OCI-LY7 (cell line): ENCODE measurements at places on chromosomes 13 and 19. TPM values are rescaled to one million over a fixed set of nuclear protein-coding genes. Genes with fewer than 3 reads are reported as not detected.

DNA sequence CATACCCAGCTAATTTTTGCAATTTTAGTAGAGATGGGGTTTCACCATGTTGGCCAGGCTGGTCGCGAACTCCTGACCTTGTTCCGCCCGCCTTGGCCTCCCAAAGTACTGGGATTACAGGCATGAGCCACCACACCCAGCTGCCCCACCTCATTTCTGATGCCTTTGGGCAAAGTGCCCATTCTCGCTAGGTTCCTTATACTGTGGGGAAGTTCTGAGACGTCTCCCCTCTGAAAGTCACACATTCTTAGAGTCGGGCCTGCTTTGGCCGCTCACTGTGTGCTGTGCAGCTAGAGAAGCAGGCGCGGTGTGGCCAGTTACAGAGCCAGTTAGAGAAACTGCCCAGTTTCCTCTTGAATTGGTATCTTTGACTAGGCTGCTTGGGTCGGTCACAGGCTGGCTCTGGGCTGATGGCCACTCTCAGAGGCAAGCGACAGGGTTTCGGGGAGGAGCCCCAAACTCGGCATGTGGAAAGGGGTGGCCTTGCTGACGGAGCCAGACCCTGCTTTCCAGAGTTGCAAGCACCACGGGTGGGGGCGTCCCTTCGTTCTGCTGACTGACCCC lies 18.0 kb downstream of the PRAM1 start:
- DNase-seq = no peak

The TNFSF11 gene
- not detected in 2 replicates for total RNA-seq

GRCh38 chr13:67277581-67277980 lies 47.4 kb upstream of the PCDH9 start:
- no peak for DNase-seq

DNA sequence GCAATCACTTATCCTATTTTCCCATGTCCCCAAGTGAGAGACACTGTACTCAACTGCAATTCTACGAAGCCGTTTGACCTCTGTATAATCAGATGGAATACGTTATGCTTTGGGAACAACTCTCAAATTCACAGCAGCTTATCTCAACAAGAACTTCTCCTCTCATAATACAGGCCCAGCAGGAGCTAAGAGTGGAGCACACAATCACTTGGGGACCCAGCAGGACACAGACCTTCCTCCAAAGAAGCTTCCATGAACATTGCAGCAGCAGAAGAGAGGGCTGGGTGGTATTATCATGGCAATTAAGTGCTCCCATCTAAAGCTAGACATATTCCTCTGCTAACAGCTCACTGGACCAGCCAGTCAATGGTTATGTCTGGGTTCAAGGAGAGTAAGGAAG lies 428.3 kb upstream of the MIR17HG start:
- no peak for DNase-seq

- no peak for DNase-seq
Measured at GRCh38 chr13:35005051-35005450, 63.0 kb downstream of the NBEA start.

The RUBCNL gene
- total RNA-seq = 352 and 446 TPM in 2 replicates

GRCh38 chr19:7340959-7341837 lies 7.5 kb upstream of the ARHGEF18 start:
- DNase-seq = peak; percentile 94

GRCh38 chr13:93539914-93540313 lies 313.3 kb downstream of the GPC6 start:
- no peak for DNase-seq

The TMEM86B gene
- total RNA-seq = 13.7 and 13.8 TPM in 2 replicates

- no peak for DNase-seq
Measured at GRCh38 chr19:58003174-58003828, 681 bp upstream of the ZNF606 start.

The SYNE4 gene
- total RNA-seq = 3.1 and 4.5 TPM in 2 replicates

The GARIN5A gene
- total RNA-seq = 0.59 and 1.00 TPM in 2 replicates

DNA sequence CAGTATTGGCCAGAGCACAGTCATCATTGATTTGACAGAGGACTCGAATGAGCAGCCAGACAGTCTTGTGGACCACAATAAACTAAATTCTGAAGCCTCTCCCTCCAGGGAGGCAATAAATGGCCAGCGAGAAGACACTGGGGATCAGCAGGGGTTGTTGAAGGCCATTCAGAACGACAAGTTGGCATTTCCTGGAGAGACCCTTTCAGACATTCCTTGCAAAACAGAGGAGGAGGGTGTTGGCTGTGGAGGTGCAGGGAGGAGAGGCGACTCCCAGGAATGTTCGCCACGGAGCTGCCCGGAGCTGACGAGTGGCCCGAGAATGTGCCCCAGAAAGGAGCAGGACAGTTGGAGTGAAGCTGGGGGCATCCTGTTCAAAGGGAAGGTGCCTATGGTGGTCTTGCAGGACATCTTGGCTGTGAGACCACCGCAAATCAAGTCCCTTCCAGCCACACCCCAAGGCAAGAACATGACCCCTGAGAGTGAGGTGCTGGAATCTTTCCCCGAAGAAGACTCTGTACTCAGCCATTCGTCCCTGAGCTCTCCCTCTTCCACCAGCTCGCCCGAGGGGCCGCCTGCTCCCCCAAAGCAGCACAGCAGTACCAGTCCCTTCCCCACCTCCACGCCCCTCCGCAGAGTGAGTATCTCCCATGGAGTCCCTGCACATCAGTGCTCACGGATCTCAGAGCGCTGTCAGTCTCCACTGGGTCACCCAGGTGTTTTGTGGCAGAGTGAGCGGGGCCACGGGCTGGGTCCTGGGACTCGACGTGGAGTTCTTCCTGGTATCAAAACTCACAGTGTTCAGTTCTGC lies 6.9 kb downstream of the CHAF1A start:
- no peak for DNase-seq

The RFPL4A gene
- total RNA-seq = not detected in 2 replicates

DNA sequence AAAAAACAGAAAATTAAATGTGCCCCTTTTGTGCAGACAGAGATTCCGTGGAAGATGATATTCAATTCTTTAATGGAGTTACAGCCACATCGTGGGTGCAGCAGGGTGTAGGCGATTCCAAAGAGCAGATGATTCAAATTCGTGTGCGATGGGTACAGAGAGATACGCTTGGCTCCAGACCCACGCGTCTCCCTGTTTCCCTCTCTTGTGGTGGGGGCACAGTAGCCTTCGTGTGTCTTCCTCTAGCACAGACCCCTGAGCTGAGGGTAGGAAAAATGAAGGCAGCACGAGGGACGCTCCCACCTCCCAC lies 4.8 kb downstream of the TSPAN16 start:
- no peak for DNase-seq

- DNase-seq = no peak
Measured at GRCh38 chr13:43377973-43378372, 354.6 kb downstream of the DNAJC15 start.

DNA sequence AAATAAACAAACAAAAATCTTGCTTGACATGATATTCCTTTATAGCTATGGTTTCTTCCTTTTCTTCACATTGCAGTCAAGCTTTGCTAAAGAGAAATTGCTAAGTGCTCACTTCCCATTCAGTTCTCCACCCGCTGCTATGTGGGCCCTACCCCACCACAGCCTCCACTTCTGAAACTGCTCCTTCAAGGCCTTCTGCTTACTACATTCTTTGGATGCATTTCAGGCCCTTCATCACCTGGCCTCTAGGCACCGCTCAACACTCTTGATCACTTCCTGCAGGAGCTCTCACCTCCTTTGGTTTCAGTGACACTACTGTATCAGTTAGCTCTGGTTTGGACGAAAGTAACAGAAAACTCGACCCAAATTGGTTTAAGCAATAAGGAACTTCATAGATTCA lies 72.4 kb downstream of the KLF5 start:
- DNase-seq = no peak

DNA sequence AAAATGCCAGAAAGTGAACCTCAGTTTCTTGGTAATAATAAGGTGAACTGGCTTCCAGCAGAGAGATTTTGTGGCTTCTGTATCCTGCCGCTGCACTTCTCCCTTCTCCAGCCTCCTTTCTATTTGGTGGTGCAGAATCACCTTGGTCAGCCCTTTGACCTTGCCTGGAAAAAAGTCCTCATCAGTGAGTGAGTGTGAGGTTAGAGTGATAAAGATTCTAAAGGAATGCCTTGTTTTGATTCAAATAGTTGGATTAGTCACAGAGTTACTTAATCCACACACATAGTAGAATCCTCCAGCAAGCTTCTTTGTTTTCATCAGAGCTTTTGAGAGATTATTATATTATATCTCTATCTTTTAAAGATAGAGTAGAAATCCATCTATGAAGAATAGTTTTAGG lies 140.9 kb downstream of the KCNRG start:
- no peak for DNase-seq

The SBK3 gene
- total RNA-seq = 0.34 and 0.68 TPM in 2 replicates

GRCh38 chr13:39623466-39623865 lies 20.5 kb upstream of the LHFPL6 start:
- no peak for DNase-seq

DNA sequence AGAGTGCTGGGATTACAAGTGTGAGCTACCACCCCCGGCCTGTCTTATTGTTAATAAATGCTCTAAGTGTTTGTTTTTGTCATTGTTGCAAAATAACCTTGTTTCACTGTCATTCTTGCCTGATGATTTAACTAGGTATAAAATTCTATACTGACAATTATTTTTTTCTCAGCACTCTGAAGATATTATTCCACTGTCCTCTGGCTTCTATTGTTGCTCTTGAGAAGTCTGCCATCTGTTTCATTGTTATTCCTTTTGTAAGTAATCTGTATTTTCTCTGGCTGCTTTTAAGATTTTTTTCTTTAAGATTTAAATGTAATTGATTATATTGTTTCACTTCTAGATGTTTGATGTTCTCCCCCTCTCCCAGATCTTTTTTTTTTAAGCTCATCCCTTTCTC lies 17.6 kb downstream of the ZNF420 start:
- no peak for DNase-seq

The CLDN10 gene
- total RNA-seq = not detected in 2 replicates

DNA sequence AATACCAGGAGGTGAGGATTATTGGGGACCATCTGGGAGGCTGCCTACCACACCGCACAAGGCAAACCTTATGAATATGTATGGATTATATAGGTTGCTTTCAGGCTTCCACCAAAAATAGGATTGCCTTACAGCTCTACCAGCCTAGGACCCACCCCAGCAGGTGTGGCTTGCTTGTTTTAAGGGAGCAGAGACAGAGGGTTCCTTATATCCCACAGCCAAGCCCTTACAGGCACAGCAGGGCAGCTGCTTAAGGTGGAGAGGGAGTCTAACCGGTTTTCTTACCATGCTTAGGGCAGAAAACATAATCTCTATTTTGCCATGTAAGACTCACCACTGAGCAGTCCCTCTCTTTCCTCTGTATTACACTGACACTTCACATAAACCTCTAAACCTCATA lies 16.1 kb upstream of the TTYH1 start:
- DNase-seq = no peak

The ZNF43 gene
- total RNA-seq = 55.6 and 66.1 TPM in 2 replicates

The LRFN3 gene
- 3.4 and 6.0 TPM in 2 replicates for total RNA-seq

DNA sequence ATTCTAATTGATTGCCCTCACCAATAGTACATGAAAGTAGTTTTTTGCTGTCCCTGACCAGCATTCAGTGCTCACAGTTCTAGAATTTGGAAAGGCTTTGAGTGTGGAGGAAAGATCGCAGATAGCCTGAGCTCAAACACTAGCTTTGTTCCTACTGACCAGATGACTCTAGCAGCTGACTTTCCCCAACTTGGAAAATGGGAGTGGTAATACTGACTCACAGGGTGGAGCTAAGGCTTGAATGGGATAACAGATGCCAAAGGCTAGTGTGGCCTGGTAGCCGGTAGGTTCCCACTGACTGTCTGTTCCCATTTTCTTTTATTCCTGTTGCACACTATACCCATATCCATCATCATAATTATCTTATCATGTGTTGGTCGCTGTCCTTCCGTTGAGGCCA lies 3.7 kb downstream of the ZSCAN22 start:
- DNase-seq = no peak

- no peak for DNase-seq
Measured at GRCh38 chr13:93147946-93148345, 78.7 kb upstream of the GPC6 start.

GRCh38 chr13:30004204-30004603 lies 153.8 kb upstream of the UBL3 start:
- no peak for DNase-seq

The ZNF730 gene
- total RNA-seq = 27.9 and 30.6 TPM in 2 replicates

DNA sequence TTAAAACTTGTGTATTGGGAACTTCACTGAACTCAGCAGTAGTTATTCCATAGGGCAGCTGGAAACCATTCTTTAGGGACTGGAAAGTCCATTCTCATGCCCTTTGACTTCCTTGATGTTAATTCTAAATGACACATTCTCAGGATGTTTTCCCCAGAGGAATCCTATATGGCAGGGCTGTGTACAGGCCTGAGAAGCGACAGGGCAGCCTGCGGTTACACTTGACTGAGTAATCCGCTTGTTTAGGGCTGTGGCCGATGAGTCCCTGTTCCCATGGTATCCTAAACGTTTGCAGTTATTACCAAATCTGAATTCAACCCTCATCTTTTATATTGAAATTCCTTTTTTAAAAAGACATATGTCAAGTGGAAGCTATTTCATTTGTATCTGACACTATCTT lies 83.5 kb downstream of the COL4A2 start:
- DNase-seq = no peak

DNA sequence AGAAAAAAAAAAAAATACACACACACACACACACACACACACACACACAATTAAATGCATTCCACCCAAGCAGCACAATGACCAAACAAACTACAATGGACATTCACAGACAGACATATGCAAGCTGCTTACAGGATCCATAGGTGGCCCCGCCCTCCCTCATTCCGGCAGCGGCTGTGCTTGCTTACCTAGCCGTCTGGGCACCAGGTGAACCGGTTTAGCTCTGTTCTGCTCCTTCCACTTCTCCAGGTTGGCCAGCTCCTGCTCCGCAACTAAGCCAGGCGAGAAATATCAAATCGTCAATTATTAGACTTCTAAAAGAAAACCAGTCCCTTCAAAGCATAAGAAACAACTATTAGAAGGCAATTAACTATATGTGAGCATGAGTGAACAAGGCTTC lies 23.1 kb downstream of the EPSTI1 start:
- no peak for DNase-seq

GRCh38 chr13:81106348-81106747 lies 765.4 kb upstream of the SPRY2 start:
- DNase-seq = no peak

DNA sequence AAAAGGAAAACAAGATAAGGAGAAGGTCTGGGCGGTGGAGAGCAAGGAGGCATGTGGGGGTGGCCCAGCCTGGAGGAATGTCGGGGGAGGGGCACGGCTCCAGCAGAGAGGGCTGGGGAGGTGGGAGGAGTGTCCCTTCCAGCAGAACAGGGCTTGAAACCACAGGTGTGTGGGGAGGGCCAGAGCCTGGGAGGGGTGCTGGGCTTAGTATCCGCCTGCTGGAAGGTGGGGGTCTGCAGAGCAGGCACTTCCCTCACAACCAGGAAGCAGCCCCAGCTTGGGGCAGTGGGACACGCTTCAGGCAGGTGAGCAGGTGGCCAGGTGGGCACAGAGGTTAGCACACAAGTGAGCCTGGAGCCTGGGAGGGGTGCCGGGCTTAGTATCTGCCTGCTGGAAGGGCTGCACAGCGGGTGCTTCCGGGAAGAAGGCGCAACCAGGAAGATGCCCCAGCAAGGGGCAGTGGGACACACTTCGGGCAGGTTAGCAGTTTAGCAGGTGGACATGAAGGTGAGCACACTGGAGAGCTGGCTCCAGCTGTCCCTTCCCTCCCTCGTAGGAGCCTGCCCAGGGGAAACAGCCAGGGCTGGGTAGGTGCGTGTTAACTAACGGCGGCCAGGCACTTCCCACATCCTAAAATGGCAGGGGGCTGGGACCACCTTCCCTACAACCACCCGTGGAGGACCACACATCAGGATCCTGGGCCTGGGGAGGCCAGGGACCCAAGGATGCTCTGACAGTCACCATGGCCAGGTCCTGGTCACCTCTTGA lies 3.0 kb downstream of the GAS6 start:
- no peak for DNase-seq

The ERICH6B gene
- not detected in 2 replicates for total RNA-seq

The ARHGAP33 gene
- total RNA-seq = 94.6 and 130 TPM in 2 replicates

- no peak for DNase-seq
Measured at GRCh38 chr19:33246709-33247440, 21.2 kb upstream of the SLC7A10 start.

The NLRP4 gene
- 3.6 and 4.0 TPM in 2 replicates for total RNA-seq
